ENCODE measurements at places on chromosomes 7 and 10.

- DNase-seq: no peak
Measured at GRCh38 chr7:71237945-71238344, 106.0 kb downstream of the GALNT17 start.

- DNase-seq: no peak
Measured at GRCh38 chr7:50738932-50739331, 43.8 kb downstream of the GRB10 start.

- no peak for DNase-seq
Measured at GRCh38 chr10:44244745-44245600, 139.9 kb downstream of the CXCL12 start.

GRCh38 chr7:37952240-37952639 is 31.8 kb downstream of the EPDR1 start:
- no peak for DNase-seq

- no peak for DNase-seq
Measured at GRCh38 chr7:151699928-151700319, 177.0 kb downstream of the PRKAG2 start.

DNA sequence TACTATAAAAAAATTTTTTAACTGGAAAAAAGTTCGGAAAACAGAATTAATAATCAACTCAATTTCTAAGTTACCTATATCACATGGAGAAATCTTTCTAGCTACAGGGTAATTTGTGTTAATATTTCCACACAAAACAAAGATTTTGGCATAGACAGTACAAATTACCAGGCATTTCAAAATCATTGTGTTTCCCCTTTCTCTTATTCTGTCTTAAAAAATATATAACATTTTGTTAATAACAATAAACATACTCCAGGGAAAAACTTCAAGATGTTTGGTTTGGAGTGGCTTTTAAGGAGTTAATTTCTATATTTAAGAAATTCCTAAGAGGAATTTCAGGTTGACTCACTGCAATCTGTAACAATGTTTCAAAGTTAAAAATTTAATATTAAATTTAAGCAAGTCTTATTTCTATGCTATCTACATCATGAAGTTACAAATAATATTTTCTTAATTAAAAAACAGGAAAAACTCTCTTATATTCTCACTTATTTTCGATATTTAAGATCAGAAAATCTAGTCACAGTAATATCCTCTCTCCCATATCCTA is 132.6 kb downstream of the NRBF2 start:
- no peak for DNase-seq

DNA sequence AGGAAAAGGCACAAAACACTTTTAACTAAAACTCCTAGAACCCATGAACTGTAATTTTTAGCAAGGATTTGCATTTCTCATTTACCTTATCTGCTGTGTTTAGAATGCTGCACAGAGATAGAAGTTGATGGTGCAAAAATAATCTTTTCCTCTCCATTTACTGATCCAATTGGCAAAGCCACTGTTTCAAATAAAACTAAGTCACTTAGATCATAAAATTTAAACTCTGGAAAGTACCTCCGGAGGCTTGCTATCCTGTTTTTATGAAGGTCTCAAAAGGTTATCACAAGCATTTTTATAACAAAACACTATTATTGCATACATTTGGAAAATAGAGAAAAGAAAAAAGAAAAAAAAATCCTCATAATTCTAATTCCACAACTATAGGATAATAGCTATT is 7.6 kb downstream of the CPA2 start:
- no peak for DNase-seq

DNA sequence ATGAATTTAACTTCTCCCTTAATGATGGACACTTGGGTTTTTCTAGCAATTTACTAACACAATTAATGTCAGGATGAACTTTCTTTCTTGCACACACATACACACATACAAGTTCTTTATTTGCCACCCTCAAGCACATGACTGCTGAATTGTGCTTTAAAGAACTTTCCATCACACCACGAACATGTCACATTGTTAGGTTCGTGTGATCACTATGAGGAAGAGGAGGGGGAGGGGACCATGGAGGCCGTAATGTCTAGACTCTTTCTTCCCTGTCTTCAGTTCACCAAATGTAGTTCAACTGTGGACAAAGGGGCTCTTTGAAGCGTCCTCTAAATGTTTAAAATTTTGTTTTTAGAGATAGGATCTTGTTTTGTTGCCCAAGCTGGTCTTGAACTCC is 31.0 kb downstream of the NUP42 start:
- DNase-seq: no peak

DNA sequence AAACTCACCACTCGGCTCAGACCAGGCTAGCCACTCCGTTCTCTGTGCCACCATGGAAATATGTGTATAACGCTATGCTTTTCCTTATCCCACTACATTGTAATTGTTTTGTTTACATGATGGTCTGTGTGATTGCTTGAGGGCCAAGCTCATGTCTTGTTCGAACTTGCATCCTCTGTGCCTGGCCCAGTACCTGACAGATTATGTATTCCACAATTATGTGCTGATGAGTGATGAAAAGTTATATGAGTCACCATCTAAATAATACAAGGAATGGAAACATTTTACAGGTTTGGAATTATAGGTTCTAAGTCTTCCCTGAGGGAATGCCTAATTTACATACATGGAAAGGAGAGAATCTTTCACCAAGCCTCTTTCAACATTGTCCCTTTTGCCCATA is 137.4 kb downstream of the C7orf25 start:
- no peak for DNase-seq

DNA sequence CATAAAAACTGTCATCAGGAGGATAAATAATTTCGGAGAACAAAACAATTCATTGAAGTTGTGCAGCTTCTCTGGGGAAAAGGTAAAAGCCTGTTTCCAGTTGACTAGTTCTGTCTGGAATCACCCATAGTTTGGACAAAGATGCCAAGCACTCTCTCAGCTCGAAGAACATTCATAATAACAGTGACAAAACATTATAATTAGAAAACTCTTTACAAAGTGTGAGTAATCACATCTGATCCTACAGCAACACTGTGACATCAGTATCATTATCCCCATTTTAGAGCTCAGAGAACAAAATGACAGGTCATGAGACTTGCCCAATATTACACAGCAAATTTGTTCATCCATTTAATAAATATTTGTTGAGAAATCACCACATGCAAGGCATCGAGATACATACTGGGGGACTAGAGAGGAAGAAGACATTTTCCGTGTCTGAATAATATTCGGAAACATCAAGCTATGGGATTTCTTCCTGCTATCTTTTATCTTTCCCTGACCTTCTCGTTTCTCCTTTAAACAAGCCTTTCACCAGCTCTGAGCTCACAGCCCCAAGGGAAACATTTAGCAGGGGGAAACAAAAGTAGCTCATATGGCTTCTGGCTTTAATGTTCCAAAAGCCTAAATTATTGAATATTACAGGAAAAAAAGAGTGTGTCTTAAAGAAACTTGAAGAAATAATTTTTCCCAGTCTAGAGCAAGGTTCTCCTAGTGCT is 123.3 kb upstream of the GHITM start:
- peak; percentile 79 for DNase-seq

Data from NCI-H69 (cell line).